ENCODE measurements at places on chromosomes 12 and 14. TPM values are rescaled to one million over a fixed set of nuclear protein-coding genes. Genes with fewer than 3 reads are reported as not detected.

DNA sequence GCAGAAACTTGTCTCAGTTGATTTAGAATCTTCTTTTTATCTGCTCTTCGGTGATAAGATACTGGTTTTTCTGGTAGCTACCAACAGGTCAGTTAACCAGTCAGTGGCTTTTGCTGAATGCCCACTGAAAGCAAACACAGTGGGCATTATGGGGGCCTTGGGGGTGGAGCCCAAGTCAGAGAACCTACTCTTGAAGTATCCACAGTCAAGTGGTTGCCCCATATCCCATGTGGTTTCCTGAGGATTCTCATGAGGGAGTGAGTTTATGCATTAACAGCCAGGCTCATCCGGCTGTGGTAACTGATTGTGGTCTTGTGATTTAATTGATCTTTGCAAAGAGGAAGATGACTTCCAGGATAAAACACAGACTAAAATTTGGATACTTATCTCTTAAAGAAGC is 83.7 kb downstream of the ST8SIA1 start:
- DNase-seq, result no peak

Gene SIRT4
- total RNA-seq, result 2.6 TPM

Gene FGF23
- total RNA-seq, result not detected

- no peak for DNase-seq
These were observed 55.2 kb downstream of the PRICKLE1 start for GRCh38 chr12:42534184-42534838.

GRCh38 chr12:46579474-46579873 is 206.9 kb upstream of the SLC38A2 start:
- no peak for DNase-seq

DNA sequence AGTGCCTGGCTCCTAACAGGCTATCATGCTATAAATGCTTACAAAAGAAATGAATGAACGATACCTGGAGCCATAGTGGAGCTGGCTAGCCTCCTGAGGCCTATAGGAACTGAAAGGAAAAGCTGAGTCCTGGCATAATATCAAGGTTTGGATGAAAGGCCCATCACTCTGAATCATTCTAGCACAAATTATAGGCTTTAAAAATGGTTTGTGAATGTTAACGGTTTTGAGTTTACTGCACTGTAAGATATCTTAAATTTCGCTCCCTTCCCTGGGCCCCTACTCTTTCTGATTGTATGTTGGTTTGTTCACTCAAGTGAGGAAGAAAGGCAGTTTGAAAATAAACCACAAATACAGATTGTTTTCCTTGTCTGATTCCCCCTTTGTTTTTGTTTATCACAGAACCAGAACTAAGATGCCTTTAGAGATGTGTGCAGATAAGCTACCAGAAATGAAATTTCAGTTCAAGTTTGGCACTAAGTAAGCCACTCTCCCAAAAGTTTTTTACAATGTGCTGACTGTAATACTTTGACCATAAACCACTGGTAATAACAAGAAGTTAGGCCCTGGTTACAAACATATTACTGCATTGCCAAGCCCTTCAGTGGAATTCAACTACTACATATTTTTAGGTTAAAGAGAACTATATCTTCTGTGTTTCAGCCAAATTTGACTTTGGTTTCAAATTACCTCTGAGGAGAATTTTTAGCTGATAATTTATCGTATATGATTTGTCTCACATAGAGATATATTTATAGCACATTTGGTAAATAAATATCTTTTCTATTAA is 89.5 kb downstream of the ALX1 start:
- DNase-seq, result no peak

- no peak for DNase-seq
These were observed 56.5 kb upstream of the HIF1A start for GRCh38 chr14:61638595-61639387.

Gene SMCO2
- total RNA-seq, result 1.1 TPM

DNA sequence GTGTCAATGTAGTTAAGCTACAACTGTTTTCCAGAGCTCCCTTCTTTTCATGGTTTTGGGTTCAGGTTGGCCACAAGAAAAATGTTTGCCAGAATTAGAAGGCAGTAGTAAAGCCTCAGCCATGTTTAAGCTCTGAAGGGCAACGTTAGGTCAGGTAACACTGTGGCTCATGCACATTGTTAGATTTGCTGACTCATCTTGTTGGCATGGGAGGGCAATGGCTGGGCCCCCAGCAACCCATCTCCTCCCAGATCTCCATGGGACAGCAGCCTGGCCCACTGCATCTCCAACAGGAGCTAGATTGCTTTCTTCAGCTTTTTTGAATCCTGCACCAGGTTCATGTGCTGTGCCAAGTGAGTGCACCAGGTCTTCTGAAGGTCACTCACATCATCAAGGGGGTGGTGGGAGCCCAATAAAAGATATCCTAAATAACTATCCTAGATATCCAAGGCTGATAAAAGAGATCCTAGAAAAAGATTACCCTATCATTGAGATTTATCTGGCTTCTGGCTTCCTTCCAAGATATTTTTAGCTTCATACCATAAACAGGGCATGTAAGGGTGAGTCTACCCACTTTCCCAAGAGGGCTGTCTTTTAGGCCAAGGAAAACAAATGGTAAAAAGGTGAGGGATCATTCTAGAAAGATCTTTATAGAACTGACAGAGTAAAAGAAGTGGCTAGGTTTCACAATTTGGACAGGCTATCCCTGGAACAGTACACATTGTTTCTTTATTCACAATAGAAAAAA is 28.9 kb downstream of the PTGER2 start:
- no peak for DNase-seq

DNA sequence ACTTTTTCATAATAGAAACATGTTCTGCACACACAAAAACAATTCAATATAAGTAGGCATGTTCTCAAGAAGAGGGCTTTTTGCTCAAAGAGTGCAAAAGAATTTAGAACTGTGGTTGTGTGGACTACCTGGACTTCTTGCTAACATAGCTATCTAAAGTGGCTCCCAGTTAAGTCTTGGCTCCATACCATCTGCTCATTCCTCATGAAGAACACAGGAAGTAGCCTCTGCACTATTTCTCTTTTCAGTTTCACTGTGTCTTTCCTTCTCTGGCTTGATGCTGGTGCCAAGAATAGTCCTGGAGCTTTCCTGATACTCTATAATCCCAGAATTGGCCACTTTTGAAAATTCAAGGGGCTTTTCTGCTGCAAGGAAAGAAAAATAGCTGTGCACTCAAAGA is 127.4 kb downstream of the CCER1 start:
- DNase-seq, result no peak

DNA sequence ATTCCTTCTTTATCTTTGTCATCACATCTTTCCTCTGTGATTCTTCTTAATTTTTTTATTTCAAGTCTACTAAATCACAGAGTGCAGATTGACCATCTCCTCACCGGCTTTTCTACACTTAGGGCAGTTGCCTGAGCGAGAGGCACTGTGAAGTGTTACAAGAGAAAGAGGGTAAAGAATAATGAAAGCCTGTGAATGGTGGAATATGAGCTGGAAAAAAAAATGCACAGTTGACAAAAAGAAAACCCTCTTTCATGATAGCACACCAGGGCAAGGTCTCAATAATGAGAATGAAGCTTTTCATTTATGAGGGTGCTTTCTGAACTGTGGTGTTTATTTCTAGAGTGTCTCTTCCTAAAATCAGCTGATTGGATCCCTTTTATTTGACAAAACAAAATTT is 106.2 kb upstream of the PDE3A start:
- DNase-seq, result no peak

DNA sequence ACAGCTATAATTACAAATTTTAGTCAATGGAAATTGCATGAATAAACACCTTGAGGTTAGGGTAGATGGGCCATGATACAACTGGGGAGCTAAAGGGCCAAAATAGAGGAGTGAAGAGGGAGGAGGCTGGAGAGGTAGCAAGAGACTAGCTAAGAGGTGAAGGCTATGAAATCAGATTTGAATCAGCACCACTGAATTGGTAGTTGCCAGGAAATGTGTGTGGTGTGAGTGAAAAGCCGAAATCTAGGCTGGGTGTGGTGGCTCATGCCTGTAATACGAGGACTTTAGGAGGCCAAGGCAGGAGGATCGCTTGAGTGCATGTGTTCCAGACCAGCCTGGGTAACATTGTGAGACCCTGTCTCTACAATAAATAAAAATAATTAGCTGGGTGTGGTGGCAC is 22.7 kb downstream of the YY1 start:
- peak; percentile 62 for DNase-seq

DNA sequence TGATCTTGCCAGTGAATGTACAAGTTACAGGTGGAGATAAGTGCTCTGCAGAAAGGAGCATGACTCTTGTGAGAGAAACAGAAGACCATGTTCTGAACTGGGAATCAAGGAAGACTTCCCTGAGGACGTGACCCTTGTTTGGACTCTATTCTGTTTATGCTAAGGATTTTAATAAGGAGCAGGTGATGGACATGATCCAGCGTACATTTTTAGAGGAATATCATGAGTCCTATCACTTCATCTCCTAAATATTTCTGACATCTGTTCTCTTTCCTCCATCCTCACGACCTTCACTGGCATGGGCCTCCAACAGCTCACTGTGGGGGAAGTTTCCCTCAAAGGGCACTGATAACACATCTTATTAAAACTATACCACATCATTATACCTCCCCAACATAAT is 7.9 kb upstream of the SLC38A1 start:
- no peak for DNase-seq

GRCh38 chr14:22097586-22098292 is 424.1 kb upstream of the OR4E1 start:
- DNase-seq, result no peak

GRCh38 chr12:44780221-44780790 is 95.8 kb downstream of the NELL2 start:
- no peak for DNase-seq

GRCh38 chr12:27919671-27920235 is 52.8 kb downstream of the PTHLH start:
- no peak for DNase-seq

DNA sequence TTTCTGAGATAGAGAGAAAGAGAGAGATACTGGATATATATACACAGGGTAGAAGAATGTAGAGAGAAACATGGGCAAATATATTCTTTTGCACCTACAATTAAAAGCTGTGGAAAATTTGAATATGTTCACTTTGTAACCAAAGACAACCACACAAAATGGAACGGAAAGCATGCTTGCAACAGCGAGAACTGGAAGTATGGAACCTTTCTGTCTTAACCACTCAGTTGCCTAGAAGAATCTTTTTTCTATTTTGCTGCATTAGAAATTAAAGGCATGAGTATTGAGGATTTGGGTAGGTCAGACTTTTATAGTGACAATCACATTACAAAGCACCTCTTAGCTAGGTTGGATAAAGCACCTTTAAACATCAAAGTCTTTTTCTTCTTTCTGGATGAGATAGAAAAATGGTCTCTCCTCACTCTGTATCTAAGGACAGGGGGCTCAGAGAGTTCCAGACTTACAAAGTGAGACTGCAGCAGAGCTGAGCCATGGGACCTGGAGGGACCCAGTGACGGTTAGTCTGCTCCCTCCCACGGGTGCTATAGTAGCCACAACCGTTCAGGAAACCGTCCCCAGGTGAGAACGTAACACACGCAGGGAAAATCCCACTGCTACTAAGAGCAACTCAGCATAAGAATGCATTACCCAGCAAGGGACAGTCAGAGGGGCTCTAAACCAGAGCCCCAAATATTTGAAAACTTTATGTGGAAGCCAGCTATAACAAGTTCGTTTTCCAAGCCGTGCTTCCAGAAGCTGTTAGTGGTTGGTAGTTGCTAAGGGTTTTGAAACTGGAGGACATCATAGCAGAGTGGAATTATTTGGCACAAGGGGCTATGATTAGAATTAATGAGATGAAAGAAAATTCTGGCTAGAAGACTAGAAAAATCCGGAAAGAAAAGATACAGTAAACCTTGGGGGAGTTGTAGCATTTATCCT is 97.1 kb downstream of the DAD1 start:
- DNase-seq, result peak; percentile 79

Gene VRTN
- total RNA-seq, result not detected

GRCh38 chr12:80212938-80213645 is 113.8 kb downstream of the OTOGL start:
- no peak for DNase-seq

DNA sequence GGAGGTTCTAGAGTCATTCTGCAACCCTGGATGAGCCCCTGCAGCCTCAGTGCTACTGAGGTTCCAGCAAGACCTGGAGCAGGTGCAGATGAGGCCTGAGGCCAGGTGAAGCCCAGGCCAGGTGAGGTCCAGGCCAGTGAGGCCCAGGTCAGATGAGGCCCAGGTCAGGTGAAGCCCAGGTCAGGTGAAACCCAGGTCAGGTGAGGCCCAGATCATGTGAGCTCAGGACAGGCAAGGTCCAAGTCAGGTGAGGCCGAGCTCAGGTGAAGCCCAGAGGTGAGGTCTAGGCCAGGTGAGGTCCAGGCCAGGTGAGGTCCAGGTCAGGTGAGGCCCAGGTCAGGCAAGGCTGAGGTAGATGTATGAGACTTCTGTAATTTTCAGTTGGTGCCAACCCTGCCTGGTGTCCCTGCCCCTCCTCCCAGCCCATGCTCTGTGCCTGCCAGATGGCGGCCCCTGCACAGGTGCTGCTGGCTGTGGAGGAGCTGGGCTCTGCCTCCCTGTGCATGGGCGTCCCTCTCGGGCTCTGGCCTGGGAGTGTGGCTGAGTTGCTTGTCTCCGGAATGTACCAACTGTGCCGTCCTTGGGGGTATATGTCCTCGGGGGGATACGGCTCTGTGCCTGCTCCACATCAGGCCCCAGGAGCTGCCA is 388.5 kb downstream of the TMEM121 start:
- DNase-seq, result no peak

DNA sequence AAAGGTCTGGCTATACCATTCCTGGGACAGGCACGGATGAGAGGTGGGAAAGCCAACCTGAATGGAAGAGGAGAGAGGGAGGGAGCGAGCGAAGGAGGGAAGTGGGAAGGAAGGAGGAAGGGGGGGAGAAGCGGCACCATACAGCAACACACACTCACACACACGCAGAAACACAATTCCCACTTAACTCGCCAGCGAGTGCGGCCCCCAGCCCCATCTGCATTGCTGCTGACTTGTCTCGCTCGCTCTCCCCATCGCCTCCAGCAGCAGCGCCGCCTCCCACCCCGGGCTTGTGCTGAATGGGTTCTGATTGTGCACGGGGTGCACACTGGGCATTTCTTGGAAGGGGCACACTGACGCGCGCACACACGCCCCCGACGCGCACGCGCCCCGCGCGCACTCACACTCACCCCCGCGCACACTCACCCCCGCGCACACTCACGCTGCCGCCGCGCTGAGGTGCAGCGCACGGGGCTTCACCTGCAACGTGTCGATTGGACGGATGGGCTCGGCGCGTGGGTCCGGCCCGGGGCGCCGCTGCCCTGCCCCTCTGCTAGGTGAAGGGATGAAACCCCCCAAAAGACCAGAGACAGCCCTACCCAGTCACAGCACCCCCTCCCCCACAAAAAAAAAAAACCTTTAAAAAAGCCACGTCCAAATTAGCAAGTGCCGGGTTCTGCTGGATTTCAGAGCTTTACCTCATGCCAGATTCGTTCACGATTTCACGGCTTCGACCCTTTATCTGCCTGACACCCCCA is 685 bp downstream of the GRIN2B start:
- no peak for DNase-seq

Gene SOX5
- total RNA-seq, result 3.0 TPM

DNA sequence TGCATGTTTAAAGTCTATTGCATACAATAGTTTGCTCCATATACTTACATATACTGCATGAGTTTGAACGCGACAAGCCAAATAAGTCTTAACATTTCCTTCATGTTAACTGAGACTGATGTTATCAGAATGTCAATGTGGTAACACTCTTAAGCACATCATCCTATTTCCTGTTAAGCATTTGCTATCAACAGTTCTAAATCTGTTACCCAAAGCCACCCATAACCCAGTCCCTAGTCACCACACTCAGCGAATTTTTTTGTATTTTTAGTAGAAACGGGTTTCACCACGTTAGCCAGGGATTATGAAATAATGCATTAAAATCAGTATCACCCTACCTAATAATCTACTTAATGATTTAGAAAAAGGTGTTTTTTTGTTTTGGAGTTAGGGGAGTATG is 39.4 kb downstream of the HNRNPC start:
- DNase-seq, result no peak

Gene CLEC1A
- total RNA-seq, result not detected

Gene LRTM2
- not detected for total RNA-seq
